ENCODE measurements at places on chromosomes 3 and 15.

DNA sequence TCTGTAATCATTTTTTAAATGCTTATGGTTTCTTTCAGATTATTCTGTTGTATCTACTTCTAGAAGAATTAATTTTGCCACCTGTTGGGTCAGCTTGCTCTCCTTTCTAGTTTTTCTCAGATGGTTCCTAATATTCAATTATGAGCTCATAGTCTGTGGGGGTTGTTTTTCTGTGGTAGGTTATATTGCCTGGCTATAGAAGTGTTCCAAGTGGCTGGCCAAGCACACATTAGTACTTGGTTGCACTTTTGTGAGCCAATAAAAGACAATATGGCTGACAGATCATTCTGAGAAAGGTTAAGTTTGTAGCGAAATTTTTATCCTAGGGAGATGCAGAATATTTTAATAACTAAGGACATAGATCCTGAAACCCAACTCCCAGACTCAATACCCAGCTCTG is 31.8 kb upstream of the FSIP1 start:
- DNase-seq: no peak

DNA sequence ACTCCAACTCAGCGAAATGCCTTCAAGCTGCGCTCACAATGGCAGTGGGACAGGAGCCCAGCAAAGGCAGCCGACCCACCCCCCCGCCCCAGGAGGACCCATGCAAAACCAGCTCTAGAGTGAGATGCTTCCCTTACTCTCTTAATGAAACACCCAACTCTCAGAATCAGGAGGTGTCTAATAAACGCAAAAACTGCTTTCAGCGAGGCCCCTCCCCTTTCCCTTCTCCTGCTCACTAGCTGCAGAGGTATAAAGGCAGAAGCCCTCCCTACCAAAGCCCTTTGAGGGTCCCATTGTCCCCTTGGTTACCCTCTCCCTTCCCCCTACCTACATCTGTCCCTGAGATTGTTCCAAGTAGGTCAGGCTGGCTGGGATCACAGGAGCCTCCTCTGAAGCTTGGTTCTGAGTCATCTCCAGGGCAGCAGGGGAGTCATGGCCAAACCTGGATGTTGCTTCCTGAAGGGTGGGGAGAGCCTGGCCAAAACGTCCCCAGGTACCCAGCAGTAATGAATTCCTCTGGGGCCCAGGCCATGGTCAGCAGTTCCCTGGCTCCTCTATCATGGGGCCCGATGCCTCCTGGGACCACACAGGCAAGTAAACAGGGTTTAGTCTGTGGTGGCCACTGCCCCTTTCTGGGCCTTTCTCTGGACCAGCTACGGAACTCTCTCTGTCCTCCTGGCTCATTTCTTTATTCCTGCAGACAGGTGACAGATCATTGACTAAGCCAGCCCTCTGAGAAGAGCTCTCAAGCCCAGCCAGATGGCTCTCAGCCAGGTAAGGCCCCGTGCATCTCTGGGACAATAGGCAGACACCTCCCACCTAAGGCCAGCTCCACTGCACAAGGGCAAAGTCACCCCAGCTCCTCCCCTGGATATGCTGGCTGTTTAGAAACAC is 8.6 kb downstream of the KLHL25 start:
- no peak for DNase-seq

DNA sequence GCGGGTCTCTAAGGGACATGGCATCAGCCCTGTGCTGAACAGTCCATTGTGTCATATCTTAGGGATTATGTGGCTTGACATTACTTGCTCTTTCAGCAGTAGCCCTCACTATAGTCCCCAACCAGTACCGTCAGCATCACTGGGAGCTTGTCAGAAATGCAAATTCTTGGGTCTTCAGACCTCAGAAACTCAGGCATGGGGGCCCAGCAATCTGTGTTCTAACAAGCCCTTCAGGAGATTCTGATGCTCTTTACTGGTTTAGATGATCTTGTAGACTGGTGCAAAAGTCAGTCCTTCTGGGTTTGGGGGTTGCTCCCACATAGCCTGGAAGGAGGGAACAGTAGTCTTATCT is 39.0 kb upstream of the TRAK1 start:
- no peak for DNase-seq

DNA sequence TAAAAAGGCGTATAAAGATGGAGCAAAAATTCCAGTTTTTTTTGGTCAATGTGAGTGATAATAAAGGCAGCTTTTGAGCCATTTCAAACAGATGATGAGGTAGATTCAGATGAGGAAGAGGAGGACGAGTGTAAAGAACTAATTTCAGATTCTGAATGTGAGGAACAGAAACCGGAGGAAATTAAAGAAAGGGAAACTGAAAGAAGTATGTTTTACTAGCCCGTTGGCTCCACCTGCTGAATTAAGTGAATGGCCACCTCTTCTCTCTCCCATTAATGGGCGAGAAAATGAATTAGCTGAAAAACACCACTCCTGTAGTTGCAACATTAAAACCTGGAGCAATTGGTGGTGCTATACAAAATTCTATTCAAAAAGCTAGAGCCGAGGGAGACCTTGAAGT is 55.4 kb downstream of the CYP19A1 start:
- no peak for DNase-seq

DNA sequence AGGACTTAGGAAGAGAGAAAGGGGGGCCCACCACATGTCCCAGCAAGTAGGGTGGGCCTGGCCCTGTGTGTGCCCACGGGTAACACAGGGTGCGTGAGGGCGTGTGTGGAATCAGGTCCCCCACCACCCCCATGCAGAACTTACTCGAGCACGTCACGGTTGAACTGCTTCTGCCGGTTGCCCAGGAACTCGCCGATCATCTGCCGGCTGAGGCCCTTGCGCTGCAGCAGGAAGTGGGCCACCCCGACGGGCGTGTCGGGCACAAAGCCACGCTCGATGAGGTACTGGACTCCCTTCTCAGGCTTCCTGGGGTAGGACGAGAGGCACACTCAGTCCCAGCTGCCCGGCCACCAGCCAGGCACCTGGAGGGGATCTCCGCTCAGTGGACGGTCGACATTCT is 83.1 kb upstream of the RPL32 start:
- no peak for DNase-seq

DNA sequence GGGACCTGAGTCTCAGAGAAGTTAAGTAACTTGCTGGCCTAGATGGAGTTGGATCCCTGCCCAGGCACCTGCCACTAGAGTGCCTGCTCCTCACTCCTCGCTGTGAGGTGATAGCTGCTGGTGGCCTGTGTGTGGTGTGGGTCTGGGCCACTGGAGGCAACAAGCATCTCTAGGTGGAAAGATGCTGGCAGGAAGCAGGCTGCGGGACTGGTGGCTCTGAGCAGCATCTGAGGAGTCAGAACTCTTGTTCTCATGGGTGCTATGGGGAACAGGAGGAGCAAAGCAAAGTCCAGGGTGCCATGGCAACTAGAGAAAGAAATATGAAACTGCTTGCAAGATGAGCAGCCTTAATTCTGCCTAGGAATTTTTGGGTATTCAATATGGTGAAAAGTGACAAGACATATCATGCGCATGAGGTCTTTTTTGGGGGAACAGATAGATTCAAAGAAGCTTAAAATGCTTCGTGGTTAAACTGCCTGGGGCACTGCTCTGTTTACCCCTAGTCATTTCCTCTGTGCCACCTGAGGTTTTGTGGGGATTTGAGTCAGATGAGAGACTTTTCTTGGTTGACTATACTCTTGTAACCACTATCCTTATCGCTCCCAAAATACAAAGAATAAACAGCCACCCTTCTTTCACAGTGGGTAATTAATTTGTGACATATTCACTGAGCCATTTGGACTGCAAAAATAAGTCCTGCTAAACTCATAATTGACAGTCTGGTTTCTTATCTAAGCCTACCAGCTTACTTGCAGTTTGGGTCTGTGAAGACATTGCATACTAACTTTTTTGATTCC is 50.3 kb downstream of the MED12L start:
- no peak for DNase-seq

GRCh38 chr15:63403254-63403945 is 21.8 kb upstream of the CA12 start:
- no peak for DNase-seq

- no peak for DNase-seq
Measured at GRCh38 chr3:134682196-134682880, 31.5 kb upstream of the KY start.

DNA sequence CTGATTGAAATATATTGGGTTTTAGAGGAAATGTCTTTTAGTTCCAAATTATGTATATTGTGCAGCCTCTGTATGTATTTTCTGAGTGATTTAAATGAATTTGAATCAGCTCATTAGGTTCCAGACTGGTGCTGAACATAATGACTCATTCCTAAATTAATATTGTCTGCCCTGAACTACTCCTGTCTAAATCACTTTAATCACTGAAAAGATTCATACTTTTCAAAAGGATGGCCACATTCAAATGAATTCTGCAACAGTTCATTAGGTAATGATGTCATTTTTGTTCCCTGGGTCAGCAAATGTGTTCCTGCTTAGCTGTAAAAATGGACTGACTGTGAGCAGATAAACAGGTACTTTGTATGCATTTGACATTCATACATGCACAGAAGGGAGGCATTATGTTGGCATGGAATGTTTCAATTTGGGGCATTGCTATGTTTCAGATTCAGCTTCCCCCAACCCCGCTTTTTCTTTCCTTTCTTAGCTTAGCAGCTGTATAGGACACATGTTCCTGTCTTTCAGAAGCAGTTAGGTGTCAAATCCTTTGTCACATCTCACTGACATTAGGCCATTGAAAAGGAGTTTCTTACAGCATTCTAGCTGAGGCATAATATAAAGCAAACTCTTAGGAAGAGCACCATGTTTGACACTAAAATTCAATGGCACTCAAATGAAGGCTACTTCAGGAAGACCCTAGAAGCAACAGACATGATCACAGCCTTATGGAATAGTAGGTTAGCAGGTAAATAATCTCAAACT is 318.5 kb upstream of the ARPP21 start:
- DNase-seq: no peak

DNA sequence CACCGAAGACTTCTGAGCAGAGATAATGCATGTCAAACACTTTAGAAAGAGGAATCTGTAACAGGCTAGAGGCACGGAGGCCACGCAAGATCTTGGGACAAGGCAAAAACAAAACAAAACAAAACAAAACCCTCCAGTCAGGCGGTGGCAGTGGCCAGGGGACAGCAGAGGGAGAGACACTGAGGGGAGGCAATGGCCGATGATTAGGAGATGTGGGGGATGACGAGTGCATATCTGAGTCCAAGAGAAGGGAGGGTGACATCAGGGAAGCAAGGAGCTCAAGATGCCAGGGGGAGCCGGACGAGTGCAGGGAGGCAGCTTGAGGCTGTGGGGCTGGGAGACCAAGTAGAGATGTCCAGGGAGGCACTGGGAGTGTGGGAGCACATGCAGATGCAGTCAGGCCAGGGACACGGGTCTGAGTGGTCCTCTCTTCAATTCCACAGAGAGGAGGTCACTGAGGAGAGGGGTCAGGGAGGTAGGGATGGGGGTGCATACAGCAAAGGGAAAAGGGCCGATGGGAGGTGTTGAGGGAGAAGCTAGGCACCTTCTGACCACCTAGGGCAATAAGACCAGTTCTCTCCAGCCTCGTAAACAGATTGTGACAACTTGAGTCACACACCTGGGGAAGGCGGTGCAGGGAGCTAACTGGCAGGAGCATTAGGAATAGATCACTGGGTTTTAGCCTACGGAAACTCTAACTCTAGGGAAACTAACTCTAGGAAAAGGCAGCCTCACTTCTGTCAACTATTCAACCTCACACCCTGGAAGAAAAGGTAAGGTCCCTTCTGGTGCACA is 29.6 kb downstream of the SLCO2A1 start:
- DNase-seq: no peak

DNA sequence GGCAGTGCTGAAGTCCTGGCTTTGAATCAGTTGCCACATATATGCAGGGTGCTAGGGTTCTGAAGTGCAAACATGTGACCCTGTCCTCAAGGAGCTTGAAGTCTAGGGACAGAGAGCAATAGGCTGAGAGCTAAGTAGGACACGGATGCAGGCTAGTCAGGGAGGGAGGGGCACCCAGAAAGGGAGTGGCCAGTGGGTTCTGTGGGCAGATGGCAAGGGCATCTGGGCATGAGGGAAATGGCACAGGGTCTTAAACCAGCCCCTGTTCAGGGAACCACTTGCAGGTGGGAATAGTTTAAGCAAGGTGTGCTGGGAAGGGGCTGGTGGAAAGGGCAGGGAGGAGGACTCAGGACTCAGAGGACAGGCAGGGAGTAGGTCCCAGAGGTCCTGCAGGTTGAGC is 46.4 kb upstream of the EPHB1 start:
- DNase-seq: no peak

- no peak for DNase-seq
Measured at GRCh38 chr3:106343811-106344210, 475.0 kb upstream of the CBLB start.

DNA sequence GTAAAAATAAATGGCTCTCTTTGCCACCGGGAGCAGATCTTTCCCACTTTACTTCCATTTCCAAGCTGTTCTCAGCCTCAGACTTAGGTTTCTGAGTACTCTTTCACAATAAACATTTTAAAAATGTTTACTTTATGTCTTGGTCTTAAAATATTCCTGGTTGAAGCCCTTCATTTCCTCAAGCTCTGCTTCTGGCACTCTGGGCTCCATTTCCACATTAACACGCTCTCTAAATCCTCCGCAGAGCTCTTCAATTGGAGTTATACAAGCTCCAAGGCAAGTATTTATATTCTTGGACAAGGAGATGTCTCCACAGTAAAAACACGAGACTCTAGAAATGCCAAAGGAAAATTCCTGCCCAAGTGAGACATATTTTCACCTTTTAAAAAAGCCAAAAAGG is 169.3 kb downstream of the GREM1 start:
- DNase-seq: no peak

DNA sequence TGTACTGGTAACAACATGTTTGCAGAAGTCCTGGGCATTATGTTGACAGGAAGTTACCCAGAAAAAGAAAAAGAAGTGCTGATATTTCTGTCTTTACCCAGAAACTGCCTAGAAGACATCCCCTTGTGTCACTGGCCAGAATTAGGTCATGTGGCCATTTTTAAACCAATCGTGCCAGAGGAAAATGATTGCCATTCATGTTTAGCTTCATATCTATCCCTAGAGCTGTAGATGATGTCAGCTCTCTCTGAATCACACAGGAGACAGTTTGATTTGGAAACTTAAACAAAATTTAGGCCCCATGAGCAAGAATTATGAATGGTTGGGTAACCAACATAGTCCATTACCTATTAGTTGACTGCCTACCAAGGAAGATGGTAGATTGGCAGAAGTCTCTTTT is 8.9 kb upstream of the PLOD2 start:
- DNase-seq: no peak

DNA sequence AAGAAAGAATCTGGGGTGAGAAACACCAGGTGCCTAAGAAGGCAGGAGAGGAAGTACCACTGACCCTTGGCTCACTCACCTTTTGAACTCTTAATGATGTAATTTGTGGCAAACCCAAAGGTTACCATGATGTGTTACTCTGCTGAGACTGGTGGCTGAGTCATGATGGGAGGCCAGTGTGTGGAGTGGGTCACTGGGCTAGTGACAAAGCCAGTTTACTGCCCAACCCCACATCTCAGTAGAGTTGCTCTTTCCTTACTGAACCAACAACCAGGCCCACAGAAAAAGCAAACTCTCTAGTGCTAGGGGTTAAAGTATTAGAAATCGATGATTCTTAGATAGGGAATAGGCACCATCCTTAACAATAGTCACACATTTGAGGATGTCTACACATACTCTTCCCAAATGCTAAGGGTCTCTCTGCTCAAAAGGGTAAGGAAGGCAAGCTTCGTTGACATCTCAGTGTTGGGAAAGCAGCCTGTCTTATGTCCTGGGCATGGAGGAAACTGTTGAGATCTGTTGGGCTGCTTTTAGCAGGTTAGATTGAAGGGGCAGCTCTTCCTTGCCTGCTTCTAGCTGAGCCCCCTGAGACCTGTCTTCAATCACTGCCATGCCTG is 3.1 kb downstream of the RBP2 start:
- no peak for DNase-seq

GRCh38 chr3:77296527-77296926 is 256.6 kb downstream of the ROBO2 start:
- no peak for DNase-seq

- no peak for DNase-seq
Measured at GRCh38 chr15:77697893-77698292, 65.2 kb upstream of the LINGO1 start.
